ENCODE measurements at places on chromosomes 7 and 10.
A peak's percentile ranks its signal among the peaks of the same experiment; 100 is the strongest.

DNA sequence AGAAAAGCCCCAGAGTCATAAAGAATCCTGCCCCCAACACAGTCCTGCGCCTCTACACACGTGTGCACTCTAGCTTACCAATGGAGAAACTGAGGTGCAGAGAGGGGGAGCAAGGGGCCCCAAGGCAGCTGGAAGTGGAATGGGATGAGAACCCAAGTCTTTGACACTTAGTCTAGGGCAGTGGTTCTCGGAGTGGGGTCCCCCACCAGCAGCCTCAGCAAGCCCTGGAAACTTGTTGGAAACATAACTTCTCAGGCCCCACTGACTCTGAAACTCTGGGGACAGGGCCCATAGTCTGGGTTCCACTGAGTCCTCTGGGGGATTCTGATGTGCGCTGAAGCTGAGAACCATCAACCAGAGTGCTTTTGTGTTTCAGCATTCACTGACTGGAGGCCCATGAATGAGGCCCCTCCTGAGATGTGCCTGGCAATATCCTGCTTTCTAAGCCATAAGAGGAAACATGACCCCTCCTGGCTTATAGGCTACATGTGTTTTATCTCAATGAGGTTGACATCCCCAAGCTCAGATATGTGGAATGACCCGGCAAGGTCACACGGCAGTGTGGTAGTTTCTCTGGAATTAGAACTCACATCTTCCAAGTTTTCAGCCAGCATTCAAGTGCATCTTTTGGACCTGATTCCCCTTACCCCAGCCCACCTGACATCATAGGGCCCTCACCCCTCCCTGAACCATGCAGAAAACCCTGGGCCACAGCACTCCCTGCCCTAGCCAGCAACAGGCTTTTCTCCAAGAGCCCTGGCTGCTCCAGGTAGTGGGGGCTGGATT, 147.3 kb upstream of the PCBD1 start:
- DNase-seq, result no peak

DNA sequence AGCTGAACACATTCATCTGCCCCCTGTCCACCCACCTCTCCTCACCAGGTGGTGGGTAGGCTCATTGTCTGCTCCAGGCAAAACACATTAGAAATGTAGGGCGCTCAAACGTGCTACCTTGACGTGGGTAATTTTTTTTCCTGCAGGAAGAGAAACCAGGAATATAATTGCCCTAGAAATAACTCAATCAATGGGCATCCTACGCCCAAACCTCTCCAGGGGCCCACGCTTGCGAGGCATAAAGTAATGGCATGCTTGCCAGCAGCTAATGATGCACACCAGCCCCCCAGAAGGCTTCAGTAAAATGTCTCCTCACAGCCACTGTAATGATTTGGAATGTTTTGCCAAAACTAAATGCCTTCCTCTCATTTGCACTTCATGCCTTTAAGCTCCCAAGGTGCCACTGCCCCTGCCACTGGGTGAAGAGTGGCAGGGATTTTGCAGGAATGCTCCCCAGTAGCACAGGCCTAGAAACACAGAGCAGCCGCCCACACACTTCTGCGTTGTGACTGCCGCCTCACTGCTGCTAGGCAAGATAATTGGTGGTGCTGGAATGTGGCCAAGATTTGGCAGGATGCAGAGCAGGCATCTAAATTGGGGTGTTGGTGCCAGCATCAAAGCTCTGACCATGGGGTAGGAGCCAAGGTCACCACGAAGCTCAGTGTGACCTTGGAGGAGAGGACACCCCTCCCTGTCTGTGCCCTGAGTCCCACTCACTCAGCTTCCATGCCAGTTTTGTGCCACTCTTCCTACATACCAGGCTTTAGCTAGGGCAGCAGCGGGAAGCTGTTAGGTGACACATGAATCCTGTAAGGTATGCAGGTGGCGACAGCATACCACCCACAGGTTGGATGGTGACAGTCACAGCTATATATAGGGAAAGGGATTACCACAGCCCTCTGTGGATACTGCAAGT, 48.7 kb upstream of the PPP1R3C start:
- no peak for DNase-seq

DNA sequence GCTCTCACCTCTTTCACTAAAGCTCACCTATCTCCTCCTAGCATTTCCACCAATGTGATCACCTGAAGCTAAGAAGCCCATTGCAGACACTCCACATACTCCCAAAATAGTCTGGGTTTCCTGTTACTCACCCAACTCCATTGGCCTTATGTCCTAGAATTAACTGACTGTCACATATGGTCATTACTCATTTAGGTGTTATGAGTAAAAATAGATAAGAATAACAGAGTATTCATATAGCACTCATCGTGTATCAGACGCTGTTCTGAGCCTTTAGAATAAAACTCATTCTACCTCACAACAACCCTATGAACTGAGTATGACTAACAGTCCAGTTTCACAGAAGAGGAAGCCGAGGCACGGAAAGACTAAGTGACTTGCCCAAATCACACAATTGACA, 174.2 kb upstream of the NPVF start:
- DNase-seq, result no peak

DNA sequence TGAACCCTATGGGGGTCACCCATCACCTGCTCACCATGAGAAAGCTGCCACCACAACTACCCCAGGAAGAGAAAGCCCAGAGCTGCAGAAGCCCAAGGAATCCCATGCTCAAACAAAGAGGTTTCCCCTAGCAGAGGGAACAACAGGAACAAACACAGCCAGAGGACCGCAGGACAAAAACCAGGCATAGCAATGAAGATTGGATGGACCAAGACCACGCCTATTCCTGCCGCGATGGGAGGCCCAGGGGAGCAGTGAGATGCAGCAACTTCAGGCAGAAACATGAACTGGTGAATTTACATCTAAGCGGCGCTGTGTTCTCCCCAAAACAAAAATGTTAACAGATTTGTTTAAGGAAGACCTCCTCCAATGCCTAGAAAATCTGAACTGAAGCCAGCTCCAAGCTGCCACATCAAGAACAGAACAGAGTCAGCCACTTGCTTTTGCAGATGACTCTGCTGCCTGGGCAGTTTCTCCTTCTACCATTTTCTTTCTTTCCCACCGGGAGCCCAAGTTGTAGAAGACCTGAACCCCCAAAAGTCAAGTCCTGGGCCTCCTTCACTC, 134.2 kb upstream of the NEBL start:
- no peak for DNase-seq

DNA sequence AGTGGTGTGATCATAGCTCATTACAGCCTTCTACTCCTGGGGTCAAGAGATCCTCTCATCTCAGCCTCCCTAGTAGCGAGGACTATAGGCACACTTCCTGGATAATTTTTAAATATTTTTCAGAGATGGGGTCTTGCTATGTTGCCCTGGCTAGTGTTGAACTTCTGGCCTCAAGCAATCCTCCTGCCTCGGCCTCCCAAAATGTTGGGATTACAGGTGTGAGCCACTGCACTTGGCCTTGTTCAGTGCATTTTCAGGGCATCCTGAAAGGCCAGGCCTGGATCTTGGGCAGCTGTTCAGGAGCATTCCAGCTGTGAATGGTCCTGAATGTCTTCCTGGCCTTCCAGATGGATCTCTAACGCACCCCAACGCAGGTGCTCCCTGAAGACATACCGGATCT, 95.7 kb downstream of the PFKFB3 start:
- DNase-seq, result no peak

GRCh38 chr7:140696024-140696679, 356 bp upstream of the NDUFB2 start:
- DNase-seq, result peak; percentile 95

- peak; percentile 54 for DNase-seq
Observed at GRCh38 chr7:2719007-2719406, 31.0 kb downstream of the AMZ1 start.

DNA sequence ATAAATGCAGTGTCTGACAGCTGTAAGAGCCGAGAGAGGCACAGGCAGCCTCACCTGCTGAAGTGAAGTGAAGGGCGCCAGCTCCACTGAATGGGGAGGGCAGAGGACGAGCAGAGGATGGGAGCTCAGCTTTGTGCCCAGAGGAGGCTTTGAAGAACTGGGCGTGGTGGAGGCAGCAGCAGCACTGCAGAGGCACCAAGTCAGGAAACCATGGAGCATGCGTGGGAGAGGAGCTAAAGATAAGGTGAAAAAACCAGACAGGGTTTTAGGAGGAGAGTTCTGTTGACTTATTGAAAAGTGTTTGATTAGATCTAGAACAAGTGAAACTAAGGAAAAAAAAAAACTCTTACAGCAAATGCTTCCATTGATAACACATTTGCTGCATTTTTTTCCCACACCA, 216.4 kb downstream of the CXCL12 start:
- DNase-seq, result no peak

DNA sequence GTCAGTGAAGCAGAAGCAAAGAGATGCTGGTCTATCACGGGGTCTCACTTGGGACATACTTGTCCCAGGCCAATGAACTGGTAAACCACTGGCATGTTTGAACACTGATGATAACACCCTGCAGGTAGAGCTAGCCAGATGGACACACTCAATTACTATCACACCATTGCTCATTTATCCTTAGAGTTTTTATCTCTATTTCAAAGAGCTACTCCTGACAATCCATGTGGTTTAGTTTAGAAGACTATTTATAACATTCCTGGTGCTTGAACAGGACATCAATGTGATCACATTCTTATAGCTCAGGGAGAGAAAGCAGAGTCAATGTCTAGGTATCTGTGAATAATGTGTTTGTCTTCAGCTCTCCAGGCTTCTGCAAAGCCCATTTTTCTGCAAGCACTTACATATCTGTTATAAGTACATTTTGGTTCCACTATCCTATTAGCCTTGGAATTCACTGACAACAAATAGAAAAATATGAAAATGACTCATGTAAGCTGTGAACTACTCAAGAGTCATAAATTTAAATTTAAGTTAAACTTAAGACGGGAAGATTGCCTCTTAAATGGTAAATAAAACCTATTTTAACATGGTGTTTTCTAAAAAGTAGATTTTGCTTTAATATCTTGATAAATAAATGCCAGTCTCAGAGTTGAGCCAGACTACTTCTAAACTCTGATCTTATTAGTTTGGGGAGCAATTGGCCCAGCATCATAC, 106.7 kb upstream of the MBL2 start:
- DNase-seq, result no peak

DNA sequence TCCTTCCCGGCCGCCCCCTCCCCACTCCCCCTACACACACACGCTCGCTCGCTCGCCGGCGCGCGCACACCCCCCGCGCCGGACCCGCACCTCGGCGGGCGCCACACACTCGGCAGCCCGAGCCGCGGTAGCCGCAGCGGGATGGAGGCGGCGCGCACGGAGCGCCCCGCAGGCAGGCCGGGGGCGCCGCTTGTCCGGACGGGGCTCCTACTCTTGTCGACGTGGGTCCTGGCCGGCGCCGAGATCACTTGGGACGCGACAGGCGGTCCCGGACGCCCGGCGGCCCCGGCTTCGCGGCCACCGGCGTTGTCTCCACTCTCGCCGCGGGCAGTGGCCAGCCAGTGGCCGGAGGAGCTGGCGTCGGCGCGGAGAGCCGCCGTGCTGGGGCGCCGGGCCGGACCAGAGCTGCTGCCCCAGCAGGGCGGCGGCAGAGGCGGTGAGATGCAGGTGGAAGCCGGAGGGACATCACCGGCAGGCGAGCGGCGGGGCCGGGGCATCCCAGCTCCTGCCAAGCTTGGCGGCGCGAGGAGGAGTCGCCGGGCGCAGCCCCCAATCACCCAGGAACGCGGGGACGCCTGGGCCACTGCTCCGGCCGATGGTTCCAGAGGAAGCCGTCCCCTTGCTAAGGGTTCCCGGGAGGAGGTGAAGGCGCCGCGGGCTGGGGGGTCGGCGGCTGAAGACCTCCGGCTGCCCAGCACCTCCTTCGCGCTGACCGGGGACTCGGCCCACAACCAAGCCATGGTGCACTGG, at the start of gene SORCS3:
SORCS3 (plus strand) TSS at position 104 of the 750 bp plus-strand sequence.
- no peak for DNase-seq

DNA sequence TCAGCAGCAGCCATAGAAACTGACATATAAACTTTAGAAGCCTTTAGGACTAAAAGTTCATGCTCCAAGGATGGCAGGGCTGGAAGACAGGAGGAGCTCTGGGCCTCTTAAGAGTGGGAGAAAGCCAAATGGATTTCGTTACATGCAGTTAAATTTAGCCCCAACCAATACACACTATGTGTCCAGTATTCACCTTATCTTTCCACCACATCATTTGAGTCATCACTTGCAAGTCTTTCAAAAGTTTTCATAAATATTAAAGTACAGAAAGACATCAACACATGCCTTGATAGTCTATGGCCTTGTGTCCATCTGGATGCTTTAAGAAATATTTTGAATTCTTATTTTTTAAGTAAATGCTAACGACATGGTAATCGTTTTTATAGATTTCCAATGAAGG, 392.4 kb upstream of the LRRN3 start:
- no peak for DNase-seq

GRCh38 chr10:121579656-121580055, 18.6 kb downstream of the FGFR2 start:
- DNase-seq, result no peak

DNA sequence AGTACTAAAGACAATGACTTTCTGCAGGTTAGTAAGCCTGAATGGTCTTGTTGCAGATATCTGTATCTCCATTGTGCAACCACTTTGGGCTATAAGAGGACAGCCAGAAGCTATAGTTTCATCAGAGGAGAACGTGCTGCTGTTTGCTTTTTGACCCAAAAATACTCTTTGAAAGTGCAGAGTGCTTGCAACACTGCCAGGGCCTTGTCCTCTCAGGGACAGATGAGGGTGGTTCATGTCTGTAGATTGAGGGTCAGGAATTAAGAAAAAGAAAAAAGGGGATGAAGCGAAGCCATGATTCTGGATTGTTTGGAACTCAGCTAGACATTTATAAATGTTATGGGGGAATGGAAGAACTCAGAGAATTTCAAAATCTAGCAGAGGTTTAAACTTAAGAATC, 212.5 kb downstream of the SEC23IP start:
- DNase-seq, result no peak

GRCh38 chr7:117011419-117012260, 58.3 kb downstream of the ST7 start:
- no peak for DNase-seq

DNA sequence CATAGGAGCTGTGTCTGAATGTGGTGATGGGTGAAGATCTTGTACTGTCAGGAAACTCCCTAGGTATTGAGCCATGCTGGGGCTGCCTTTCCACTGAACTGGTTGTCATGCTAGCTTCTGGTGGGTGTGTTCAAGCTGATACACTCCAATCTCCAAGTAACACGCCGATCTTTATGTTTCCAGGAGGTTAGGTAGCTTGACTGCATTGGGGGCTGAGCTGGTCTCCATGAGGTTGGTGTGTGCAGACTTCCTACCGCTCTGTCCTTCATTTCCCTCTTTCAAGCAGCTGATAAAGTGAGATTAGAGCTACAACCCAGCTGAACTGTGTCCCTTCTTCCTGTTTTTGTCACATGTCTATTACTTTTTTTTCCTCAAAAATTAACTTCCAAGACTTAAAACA, 265.5 kb downstream of the ANKRD30A start:
- DNase-seq, result no peak

- no peak for DNase-seq
Observed at GRCh38 chr10:113479346-113480080, 73.3 kb upstream of the HABP2 start.
